ENCODE measurements at places on chromosomes 4 and X. TPM values are rescaled to one million over a fixed set of nuclear protein-coding genes. Genes with fewer than 3 reads are reported as not detected.
A peak's percentile ranks its signal among the peaks of the same experiment; 100 is the strongest.

BMX gene
- not detected for total RNA-seq

- no peak overlapping the region for H3K27ac ChIP-seq
- no peaks in the 10 kb centered on the region for H3K27me3 ChIP-seq
- no peak overlapping the region for H3K4me3 ChIP-seq
- H3K36me3 ChIP-seq = no peaks in the 10 kb centered on the region
- H3K4me1 ChIP-seq = peaks cover 26% of the 10 kb centered on the region
- no peak for DNase-seq
Observed at GRCh38 chr4:40581254-40582140, 48.2 kb downstream of the RBM47 start.

GRCh38 chr4:96744676-96745075, 904.8 kb downstream of the PDHA2 start:
- no peak overlapping the region for H3K27ac ChIP-seq
- no peaks in the 10 kb centered on the region for H3K36me3 ChIP-seq
- no peaks in the 10 kb centered on the region for H3K27me3 ChIP-seq
- no peaks in the 10 kb centered on the region for H3K4me1 ChIP-seq
- H3K4me3 ChIP-seq = no peak overlapping the region

DNA sequence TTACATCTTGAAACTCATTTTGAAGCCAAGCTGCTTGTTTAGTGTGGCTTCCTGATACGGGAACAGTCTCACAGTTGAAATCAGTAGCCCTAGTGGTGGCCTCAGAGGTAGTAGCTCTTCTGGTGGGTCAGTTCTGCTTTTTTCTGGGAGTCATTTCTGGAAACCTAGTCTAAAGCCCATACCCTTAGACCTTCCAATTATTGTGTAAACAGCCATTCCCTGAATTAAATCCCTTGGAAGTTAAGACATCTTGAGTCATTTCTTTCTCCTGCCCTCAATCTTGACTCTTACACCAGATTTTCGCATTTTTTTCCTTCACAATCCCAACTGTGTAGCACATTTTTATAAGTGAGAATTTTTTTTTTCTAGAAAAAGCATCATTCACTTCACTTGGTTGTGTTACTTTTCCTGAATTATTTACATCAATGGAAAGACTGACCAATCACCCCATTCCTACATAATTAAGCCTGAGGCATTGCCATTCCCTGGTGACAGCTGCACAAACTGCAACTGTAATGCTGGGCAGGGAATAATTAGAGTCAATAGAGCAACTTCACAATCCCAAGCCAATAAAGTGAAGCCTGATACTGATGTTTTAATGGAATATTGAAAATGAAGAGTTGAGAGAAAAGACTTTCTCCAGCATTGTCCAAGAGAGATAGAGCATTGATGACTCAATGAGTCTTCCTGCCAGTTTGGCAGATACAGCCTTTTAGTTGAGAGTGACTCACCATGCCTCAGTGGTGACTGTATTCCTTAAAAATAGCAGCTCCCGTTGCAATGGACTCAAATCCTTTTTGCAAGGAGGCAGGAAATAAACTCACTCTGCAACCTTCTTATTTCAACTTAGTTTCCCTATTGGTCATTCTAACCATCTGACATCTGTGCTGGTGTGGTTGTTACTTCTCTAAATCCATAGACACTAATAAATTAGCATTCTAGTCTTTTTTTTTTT, 13.0 kb upstream of the SEPSECS start:
- H3K36me3 ChIP-seq = peaks cover 2% of the 10 kb centered on the region
- no peak for DNase-seq
- H3K4me3 ChIP-seq = no peak overlapping the region
- H3K27ac ChIP-seq = no peak overlapping the region

- no peak for DNase-seq
- H3K27me3 ChIP-seq = no peaks in the 10 kb centered on the region
- H3K4me1 ChIP-seq = peaks cover 11% of the 10 kb centered on the region
- H3K27ac ChIP-seq = no peak overlapping the region
- H3K4me3 ChIP-seq = no peak overlapping the region
Observed at GRCh38 chr4:78654807-78655206, 103.2 kb downstream of the ANXA3 start.

NOX1 gene
- total RNA-seq = not detected

DNA sequence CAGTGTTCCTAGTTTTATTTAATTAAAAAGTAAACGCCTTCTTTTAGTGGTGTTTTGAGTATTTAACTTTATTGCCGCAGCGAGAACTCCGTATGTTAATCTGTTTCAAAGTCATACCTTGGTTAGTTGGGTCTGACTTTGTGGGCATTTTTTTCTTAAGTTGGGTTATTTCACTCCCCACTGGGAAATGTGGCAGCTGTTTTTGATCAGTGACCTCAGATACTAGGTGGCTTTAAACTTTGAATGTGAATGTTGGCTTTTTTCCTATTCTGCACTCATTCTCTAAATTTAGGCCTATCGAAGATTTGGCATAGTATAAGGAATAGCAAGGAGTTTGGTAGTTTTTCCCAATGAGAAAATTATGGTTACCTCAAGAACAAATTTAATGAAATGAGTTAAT, 85.9 kb downstream of the FIP1L1 start:
- no peak overlapping the region for H3K4me3 ChIP-seq
- H3K27me3 ChIP-seq = no peaks in the 10 kb centered on the region
- no peak for DNase-seq
- H3K36me3 ChIP-seq = peaks cover 13% of the 10 kb centered on the region
- no peak overlapping the region for H3K27ac ChIP-seq
- peaks cover 13% of the 10 kb centered on the region for H3K4me1 ChIP-seq

DNA sequence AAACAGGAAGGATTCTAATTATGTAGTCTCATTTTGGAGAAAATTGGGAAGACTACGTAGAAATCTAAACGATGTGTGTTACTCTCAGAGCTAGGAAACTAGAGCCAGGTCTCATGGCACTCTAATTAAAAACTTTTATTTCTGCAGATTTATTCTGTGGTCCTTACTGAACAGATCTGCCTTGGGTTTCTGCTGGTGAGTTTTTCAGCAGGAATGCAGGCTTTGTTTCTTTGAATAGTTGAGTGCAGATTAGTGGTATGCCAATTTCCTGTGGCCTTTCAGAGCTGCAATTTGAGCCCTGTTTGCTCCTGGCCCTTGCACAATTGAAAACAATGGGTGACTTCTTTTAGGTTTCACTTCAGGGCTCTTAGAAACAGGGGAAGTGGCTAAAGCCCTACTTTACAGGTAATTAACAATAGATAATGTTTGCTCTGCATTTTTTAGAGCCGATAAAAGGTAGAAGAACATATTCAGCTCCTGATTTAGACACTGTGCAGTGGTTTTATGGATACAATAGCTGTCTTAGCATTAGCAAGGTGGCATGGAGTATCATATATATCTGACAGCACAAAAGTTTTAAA, 21.8 kb downstream of the SPRY1 start:
- H3K4me1 ChIP-seq = peaks cover 72% of the 10 kb centered on the region
- peak overlapping the region; percentile 30 for H3K4me3 ChIP-seq
- DNase-seq = peak; percentile 97
- no peaks in the 10 kb centered on the region for H3K27me3 ChIP-seq

TMEM150C gene
- total RNA-seq = 0.42 TPM

DNA sequence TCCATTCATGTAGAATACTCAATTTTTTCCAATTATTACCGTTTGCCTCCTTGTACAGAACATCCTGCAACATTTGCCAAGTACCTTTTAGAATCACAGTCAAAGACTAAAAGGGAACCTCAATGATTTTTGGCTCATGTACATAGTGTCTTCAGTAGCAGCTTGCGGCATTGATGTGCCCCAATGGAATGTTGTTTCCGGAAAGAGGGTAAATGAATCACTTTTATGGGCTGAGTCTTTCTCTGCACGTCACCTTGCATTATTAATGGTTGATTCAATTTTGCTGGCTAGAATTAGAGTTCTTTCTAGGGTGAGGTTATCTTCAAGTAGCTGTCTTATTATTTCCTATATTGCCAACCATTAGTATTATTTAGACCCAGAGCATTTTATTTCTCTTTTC, 116.9 kb upstream of the GABRA2 start:
- no peaks in the 10 kb centered on the region for H3K27me3 ChIP-seq
- no peak overlapping the region for H3K4me3 ChIP-seq
- no peak overlapping the region for H3K27ac ChIP-seq
- no peak for DNase-seq
- H3K4me1 ChIP-seq = no peaks in the 10 kb centered on the region

GRCh38 chr4:16573739-16574138, 324.7 kb downstream of the LDB2 start:
- DNase-seq = no peak
- no peak overlapping the region for H3K4me3 ChIP-seq
- no peak overlapping the region for H3K27ac ChIP-seq
- H3K36me3 ChIP-seq = no peaks in the 10 kb centered on the region

- H3K4me1 ChIP-seq = no peaks in the 10 kb centered on the region
- no peak for DNase-seq
- no peak overlapping the region for H3K4me3 ChIP-seq
- H3K36me3 ChIP-seq = no peaks in the 10 kb centered on the region
Observed at GRCh38 chrX:35829501-35829900, 31.4 kb downstream of the MAGEB16 start.

- H3K27me3 ChIP-seq = no peaks in the 10 kb centered on the region
- H3K27ac ChIP-seq = no peak overlapping the region
- no peak overlapping the region for H3K4me3 ChIP-seq
- no peak for DNase-seq
- H3K36me3 ChIP-seq = no peaks in the 10 kb centered on the region
Observed at GRCh38 chr4:53651156-53651735, 60.0 kb upstream of the LNX1 start.

DNA sequence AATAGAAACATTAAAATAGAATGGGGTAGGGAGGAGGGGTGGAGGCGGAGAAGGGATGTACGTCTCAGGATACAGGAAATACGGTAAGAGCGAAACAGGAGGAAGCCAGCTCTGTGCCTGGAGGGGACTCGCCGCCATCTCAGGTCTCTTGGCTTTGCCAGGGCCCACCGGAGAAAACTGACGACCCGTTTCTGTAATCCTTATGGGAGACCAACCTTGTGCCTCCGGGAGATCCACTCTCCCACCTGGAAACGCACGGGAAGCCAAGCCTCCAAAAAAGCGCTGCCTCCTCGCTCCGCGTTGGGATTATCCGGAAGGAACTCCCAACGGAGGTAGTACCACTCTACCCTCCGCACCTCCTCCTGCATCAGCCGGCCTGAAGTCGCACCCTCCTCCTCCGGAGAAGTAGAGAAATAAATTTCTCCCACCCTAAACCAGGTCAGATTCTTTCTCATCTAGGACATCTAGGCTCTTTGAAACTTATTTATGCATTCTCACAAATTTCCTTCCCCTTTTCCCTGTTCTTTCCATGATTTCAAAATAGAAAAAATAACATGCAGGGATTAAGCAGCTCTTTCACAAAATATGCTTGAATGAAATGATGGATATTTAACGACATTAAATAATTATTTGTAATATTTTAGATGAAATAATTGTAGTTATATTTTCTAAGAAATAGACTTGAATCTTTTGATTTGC, at the start of gene NBDY:
Gene NBDY (plus strand): TSS at position 92 of the 699 bp plus-strand sequence. CDS start 111 bp downstream, at position 203.
- H3K36me3 ChIP-seq = no peaks in the 10 kb centered on the region
- peak within 1 kb of the TSS; percentile 57 for H3K4me3 ChIP-seq
- no peaks in the 10 kb centered on the region for H3K4me1 ChIP-seq
- no peaks in the 10 kb centered on the region for H3K27me3 ChIP-seq
- no peak for DNase-seq
- no peak within 1 kb of the TSS for H3K27ac ChIP-seq

USP17L13 gene
- total RNA-seq = not detected

DNA sequence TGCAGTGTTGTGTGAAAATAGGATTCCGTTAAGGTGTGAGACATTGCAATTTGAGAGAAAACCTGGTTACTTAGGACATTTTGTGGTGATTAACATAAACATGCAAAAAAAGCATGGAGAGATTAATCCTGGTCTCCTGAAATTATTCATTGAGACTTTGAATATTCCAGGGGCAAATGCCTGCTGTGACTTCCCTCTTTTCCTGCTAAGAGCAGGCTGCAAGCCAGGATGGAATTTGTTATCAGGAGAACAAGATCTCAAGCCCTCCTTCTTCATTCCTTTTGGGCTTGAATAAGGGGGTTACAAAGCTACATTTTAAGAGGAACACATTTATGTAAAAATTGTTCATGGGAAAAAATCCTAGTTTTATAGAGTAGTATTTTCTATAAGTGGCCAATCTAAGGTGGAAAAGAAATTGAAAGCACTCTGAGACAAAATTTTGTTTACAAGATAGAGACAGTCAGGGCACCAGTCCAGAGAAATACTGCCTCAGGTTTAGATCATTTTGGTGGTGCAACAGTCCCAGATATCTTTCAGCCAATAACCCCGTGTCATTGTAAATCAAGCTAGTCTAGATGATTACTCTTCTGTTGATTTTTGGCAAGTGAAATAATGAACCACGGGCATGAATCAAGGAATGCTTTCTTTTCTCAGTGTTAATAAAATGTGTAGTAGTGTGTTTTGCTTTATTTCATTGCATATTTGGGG, 1528.3 kb upstream of the AGA start:
- H3K4me1 ChIP-seq = no peaks in the 10 kb centered on the region
- no peaks in the 10 kb centered on the region for H3K27me3 ChIP-seq
- no peak for DNase-seq
- H3K27ac ChIP-seq = no peak overlapping the region
- no peaks in the 10 kb centered on the region for H3K36me3 ChIP-seq

LUZP4 gene
- not detected for total RNA-seq

GRIA2 gene
- not detected for total RNA-seq

DNA sequence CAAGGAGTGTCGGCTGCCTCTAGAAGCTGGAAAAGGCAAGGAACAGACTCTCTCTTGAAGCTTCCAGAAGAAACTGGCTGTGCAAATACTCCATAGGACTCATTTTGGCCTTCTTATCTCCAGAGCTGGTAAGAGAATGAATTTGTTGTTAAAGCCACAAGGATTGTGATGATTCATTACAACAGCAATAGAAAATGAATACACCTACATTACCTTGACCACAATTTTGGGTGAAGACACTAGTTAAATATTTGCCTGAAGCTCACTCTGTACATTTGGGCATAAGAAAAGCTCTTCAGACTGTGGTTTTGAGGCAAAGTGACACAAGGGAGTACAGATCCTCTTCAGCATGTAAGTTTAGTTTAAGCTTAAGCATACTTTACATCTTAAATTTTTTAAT, 134.5 kb upstream of the TLL1 start:
- H3K36me3 ChIP-seq = no peaks in the 10 kb centered on the region
- H3K4me3 ChIP-seq = no peak overlapping the region
- no peaks in the 10 kb centered on the region for H3K27me3 ChIP-seq
- DNase-seq = no peak
- H3K27ac ChIP-seq = no peak overlapping the region
- no peaks in the 10 kb centered on the region for H3K4me1 ChIP-seq

CRMP1 gene
- total RNA-seq = not detected

- peaks cover 24% of the 10 kb centered on the region for H3K4me1 ChIP-seq
- H3K4me3 ChIP-seq = peak within 1 kb of the TSS; percentile 96
- peaks cover 3% of the 10 kb centered on the region for H3K36me3 ChIP-seq
- H3K27ac ChIP-seq = peak within 1 kb of the TSS; percentile 94
- H3K27me3 ChIP-seq = peaks cover 4% of the 10 kb centered on the region
- DNase-seq = peak; percentile 98
Observed at GRCh38 chr4:39527296-39528060, at the start of gene UGDH. Gene UGDH, minus strand, starts transcription at chr4:39527439. Its CDS starts 5,927 bp downstream, at chr4:39521512.

XKRX gene
- total RNA-seq = not detected

Data from HepG2 (cell line).